ENCODE measurements at places on chromosomes 16 and 17.

DNA sequence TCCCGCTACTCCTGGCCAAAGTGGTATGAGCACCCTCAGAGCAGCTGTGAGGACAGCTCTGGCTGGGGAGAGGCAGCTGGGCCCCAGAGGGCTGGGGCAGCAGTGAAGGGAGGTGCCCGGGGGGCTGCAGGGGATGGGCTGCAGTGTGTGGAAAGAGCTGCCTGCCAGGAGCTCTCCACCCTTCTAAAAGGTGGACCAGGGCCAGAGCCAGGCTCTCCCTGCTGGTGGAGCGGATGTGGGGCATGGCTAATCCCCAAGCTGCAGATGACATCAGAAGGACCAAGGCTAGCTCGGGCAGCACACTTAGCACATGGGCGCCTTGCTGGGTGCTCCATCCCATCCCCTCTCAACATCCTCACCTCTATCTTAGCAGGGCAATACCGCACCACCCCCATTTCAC, 103.1 kb downstream of the SDK2 start:
- no peak for DNase-seq

GRCh38 chr16:8753416-8754054, 43.9 kb downstream of the TMEM186 start:
- DNase-seq, result no peak

- peak; percentile 89 for DNase-seq
These were observed 58.0 kb upstream of the GSE1 start for GRCh38 chr16:85554889-85555718.

- DNase-seq, result no peak
These were observed 74.8 kb downstream of the TTC19 start for GRCh38 chr17:16074423-16074822.

DNA sequence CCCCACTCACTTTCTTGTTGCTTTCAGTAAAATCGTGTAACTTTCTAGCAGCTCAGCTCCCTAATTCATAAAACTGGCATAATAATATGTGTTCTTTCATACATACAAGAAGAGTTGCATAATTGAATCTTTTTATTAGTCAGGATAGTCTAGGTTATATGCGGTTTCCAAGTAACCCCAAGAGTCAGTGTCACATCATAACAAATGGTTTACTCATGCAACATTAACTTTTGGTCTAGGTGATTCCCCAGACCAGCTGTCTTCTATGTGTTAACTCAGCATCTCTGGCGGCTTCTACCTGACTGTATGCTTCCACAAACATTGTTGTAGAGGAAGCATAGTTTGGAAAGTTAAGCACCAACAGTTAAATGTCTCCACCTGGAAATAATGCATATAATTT, 1000.4 kb downstream of the CDH11 start:
- DNase-seq, result no peak

GRCh38 chr17:37182786-37183465, 192.9 kb upstream of the C17orf78 start:
- no peak for DNase-seq

GRCh38 chr17:8856869-8857575, 10.5 kb downstream of the PIK3R6 start:
- DNase-seq, result peak; percentile 40

- DNase-seq, result no peak
These were observed 739.9 kb downstream of the CDH11 start for GRCh38 chr16:64381979-64382378.

GRCh38 chr16:67449336-67449735, 18.4 kb downstream of the HSD11B2 start:
- no peak for DNase-seq

DNA sequence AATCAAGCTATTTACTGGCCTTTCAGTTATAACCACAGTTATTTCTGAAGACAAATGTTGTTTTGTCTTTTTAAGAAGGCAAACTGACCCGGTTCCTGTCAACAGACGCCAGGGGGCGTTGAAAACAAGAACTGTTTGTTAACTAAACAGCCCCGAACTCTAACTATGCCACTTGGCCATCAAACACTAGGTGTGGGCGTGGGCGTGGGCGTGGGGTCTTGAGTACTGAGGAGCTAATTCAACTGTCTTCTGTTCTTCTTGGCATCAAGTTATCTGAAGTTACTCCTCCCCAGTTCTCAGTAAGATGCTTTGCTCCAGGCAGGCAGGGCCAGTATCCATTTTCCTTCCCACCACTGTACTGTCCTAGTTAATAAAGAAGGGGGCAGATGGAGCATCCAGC, 63.3 kb upstream of the MTMR4 start:
- peak; percentile 35 for DNase-seq

DNA sequence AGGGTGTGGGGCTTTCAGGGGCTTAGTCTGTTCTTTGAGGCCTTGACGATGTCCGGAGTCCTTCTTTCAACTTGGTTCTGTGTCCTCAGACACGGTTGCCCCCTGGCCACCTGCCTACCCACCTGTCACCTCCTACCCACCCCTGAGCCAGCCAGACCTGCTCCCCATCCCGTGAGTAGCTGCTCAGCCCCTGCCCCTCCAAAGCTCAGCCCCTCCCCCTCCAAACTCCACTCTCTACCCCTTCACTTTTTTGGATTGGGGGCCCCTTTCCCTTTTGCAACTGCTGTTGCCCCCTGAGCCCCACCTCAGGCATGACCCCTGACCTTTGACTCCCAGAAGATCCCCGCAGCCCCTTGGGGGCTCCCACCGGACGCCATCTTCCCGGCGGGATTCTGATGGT, 1.2 kb downstream of the LAT start:
- no peak for DNase-seq

DNA sequence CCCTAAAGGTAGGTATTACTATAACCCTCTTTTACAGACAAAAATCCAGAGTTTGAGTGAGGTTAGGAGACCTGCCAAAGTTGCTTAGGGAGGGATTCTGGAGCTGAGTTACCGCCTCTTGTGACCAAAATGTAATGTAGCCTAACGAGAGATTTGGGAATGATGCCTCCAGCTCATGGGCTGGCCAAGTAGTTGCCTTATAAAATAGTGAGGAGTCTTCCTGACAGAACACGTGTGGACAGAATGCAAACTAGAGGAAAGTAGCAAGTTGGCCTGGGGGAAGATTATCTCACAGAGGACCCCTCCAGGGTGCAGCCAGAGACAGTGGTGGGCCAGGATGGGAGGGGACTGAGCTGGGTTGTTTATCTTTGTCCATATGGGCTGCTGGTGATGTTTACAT, 543.7 kb upstream of the CDH11 start:
- DNase-seq, result no peak

DNA sequence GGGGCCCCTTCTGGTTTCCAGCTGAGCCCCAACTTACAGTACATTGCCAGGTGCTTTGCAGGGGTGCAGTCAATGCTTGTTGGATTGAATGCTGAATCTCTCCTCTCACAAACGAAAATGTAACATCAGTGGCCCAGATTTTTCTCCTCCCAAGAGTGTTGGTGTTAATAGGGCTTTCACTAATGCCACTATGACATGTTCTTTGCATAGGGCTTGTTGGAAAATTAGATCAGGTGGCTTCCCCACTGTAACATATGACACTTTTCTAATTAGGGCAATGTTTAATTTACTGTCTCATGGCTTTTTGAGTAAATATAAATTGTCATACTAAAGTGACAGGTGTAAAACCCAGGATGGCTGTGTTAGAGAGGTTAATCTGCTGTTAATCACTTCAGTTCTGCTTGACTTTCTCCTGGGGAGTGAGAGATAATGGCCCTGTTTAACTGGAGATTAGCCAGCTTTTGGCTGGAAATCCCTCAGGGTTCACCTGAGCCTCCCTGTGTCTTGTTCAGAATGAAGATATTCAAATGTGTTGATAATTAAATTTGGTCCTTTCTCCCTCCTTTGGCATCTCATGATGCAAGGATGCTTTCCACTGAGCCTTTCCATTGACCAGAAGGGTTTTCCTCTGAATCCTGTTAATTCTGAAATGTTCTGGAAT, 502.3 kb downstream of the RBFOX1 start:
- peak; percentile 48 for DNase-seq

DNA sequence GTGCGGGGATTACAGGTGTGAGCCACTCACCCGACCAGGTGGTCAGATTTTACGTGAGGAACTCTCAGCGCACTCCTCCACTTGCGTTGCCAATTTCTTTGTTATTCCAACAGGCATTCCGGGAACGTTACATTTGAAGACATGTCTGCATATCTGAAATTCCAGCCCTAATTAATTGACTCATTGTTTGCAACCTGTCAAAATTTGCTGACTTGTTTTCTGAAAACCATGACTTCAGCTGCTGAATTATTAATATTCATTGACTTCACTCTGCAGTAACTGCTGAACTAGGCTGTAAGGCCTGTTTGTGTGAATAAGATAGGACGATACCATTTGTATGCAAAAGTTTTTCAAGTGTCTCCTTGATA, 16.6 kb downstream of the G6PC1 start:
- peak; percentile 13 for DNase-seq

DNA sequence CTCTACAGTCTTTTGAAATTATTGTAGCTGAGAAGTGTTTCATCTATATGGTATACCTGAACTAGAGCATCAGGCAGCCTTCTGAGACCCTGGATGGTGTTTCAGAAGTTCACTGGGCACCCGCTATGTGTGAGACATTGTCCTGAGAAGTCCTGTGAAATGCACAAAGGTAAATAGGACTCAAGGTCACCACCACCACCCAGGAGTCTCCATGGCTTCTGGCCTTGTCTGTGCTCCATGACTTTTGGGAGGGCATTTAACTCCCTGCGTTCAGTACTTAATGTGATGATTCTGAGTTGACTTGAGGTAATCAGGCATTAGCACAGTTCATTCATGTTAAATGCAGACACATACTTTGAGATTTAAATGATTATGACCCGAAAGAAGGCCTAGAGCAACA, 1.1 kb downstream of the MLYCD start:
- DNase-seq, result no peak

Measured in brain (organoid and tissue), 16 donors.